ENCODE measurements at places on chromosomes 2 and 18. TPM values are rescaled to one million over a fixed set of nuclear protein-coding genes. Genes with fewer than 3 reads are reported as not detected.

GRCh38 chr2:159708066-159708760 is 4.1 kb upstream of the MARCHF7 start:
- no peak for DNase-seq

GRCh38 chr2:120831891-120832290 is 96.2 kb downstream of the GLI2 start:
- peak; percentile 41 for DNase-seq

The CDK15 gene
- total RNA-seq = 4.5 TPM

DNA sequence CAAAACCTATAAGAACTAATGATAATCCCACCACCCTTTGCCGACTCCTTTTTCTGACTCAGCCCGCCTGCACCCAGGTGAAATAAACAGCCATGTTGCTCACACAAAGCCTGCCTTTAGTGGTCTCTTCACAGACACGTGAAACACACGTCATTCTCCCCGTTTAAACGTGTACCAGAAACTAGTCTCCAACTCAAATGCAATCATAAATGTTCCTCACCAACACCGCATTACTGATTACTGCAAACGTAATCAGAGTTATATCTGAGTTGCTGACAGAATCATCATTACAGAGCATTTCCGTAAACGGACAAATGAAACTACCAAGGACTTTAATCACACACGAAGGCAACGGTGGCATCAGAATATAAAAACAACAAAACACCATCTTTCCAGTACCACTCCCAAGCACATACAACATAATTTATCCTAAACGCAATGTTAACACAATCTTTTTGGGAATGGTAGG is 1.9 kb downstream of the CLK1 start:
- no peak for DNase-seq

- DNase-seq = no peak
Measured at GRCh38 chr2:54476852-54477251, 20.7 kb downstream of the SPTBN1 start.

The CHRND gene
- total RNA-seq = not detected

GRCh38 chr2:204010628-204011560 is 74.3 kb downstream of the ICOS start:
- no peak for DNase-seq

The STPG4 gene
- total RNA-seq = 0.77 TPM

The ONECUT2 gene
- total RNA-seq = 0.03 TPM
